ENCODE measurements at places on chromosomes 12 and 14.

- no peak for DNase-seq
Measured at GRCh38 chr14:76351941-76352340, 24.0 kb upstream of the ESRRB start.

DNA sequence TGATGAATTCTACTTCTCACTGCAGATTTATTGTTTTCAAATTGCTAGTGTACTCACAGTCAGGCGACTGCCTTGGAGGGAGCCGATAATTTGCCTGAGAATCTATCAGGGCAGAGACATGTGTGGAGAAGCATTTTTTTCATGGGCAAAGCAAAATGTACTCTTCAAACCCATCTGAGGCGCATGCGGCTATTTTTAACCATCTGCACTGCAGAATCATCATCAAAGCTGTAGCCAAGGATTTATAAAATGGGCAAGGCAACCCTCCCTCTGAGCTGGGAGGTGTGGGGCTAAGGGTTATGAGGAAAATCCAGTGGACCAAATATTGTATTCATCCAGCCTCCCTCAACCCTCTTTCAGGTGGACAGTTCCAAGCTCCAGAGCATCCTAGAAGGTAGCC, 37.7 kb downstream of the BEST3 start:
- no peak for DNase-seq

DNA sequence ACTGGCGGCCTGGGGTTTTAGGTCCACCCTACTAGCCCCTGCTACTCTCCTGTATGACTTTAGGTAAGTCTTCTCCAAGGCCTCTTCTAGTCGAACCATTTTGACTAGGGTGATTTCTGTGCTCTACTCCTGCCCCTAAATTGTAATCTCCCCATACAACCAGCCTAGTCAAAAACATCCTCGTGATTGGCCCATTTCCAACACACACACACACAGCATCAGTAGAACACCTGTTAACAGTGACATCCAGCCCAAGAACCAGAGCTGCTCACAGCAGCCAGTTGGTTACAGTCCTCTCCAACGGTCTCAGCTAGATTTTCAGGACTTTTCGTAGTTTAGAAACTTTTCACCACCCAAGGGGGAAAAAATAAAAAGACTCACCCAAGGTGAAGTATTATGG, 30.9 kb downstream of the NT5DC3 start:
- peak; percentile 4 for DNase-seq

GRCh38 chr12:60693019-60693626, 1097.3 kb downstream of the SLC16A7 start:
- DNase-seq: no peak

GRCh38 chr12:85627584-85627983, 208.6 kb downstream of the RASSF9 start:
- no peak for DNase-seq

GRCh38 chr12:123026094-123026853, 45.8 kb downstream of the ARL6IP4 start:
- no peak for DNase-seq

GRCh38 chr14:64684091-64684490, 20.1 kb upstream of the PLEKHG3 start:
- no peak for DNase-seq

GRCh38 chr12:74891083-74891668, 318.5 kb downstream of the KCNC2 start:
- no peak for DNase-seq

- DNase-seq: no peak
Measured at GRCh38 chr14:51950007-51950406, 39.3 kb upstream of the RTRAF start.

- DNase-seq: no peak
Measured at GRCh38 chr12:108455706-108456105, 59.4 kb upstream of the FICD start.

DNA sequence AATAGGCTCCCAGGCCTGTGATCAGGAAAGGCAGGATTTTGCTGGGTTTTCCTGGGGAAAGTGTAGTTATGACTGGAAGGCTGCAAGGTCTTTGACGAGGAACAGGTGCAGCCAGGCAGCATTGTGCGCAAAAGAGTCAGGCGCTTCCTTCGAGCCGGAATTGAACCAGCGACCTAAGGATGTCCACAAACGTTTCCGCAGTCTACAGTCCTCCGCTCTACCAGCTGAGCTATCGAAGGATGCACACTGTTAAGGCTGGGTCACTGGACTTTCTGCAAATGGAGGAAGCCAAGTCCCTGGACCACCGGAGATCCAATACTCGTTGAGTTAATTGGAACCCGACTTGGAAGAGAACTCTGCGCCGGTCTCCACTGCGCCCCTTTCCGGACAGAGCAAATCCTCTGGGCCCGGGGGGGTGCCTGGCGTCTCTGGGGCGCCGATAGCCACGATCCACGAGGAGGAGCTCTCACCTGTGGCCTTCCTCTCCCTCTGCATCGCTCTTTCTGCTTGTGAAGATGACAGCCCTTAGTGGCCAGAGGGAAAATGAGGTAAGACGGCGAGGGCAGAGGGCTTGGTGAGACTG, 18.4 kb upstream of the OR6S1 start:
- no peak for DNase-seq

GRCh38 chr14:101075025-101075800, 171.7 kb upstream of the RTL1 start:
- DNase-seq: no peak

DNA sequence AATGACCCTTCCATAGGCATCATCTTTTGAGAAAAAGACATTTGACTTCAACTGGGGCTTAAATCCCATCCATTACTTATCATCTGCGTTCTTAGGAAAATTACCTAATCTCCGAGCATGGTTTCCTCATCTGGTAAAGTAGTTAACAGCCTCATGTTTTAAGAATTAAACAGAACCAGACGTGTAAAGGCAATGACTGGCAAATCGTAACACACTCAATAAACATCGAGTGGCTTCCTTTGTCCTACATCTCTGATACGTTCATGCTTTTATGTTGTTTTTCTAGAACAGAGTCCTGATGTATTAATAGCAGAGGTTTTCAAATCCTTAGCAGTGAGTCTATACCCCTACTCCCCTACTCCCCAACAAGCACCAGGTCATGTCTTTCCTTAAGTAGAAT, 189.7 kb upstream of the RGS6 start:
- DNase-seq: no peak

- DNase-seq: no peak
Measured at GRCh38 chr14:106268013-106268727, 741.8 kb downstream of the TMEM121 start.
